CD4-positive, alpha-beta T cell treated with Interleukin-4 for 1 hour (primary cell): ENCODE measurements at places on chromosomes 1 and 21.

GRCh38 chr1:244353551-244354091 is 98.1 kb downstream of the ADSS2 start:
- DNase-seq: peak; percentile 76

DNA sequence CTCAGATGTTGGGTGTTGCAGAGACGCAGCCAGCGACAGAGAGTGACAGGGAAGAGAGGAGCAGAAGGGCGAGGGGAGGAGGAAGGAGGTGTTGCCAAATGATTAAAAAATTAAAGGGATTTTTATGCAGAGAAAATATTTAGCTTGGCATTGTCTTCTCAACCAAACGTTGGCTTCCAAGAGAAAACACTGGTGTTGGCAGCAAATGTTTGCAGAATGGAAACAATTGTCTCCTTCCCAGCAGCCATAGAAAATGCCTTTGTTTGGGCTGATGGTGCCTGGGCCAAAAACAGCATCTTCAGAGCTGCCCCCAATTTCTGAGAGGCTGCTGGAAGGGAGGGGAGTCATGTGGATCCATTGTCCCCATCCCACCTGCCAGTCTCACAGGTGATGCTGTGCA is 29.7 kb upstream of the GRIK3 start:
- no peak for DNase-seq

DNA sequence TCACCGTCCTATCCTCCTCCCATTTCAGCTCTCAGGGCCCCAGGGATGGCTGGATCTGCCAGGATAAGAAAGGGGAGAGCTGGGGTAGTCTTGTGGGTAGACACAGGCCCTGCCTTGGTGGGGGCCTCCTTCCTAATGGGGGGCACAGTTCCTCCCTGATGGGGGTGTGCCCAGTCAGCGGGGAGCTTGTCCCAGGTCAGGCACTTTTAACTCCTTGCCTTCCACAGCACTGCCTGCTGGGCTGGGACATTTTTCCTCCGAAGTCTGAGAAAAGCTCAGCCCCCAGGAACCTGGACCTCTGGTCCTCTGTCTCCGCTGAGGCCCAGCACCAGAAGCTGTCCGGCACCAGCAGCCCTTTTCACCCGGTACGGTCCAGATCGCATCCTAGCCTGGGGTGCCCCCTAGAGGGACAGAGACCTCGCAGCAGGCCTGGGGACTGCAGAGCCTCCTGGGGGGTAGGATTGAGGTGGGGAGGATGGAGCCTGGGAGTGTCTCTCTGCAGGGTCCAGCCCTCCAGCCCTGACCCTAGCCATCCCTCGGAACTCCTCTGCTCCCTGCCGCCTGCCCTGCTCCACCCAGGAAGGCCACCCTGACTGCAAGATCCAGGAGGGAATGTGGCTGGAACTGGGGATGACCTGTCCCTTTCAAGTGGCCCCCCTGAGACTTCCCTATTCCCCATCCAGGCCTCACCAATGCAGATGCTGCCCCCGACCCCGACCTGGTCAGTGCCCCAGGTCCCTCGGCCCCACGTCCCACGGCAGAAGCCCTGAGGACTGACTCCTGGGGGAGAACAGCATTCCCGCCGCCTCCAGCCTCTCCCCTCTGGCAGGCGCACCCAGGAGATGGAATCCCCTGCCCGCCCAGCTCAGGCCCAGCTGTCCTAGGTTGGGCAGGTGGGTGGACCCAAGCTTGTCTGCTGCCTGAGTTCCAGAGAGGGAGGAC is 12.0 kb downstream of the MIIP start:
- DNase-seq: no peak

- no peak for DNase-seq
These were observed 38.7 kb downstream of the ZBTB40 start for GRCh38 chr1:22490309-22490708.

- DNase-seq: no peak
These were observed 145.6 kb downstream of the HMGB4 start for GRCh38 chr1:34009340-34009985.

DNA sequence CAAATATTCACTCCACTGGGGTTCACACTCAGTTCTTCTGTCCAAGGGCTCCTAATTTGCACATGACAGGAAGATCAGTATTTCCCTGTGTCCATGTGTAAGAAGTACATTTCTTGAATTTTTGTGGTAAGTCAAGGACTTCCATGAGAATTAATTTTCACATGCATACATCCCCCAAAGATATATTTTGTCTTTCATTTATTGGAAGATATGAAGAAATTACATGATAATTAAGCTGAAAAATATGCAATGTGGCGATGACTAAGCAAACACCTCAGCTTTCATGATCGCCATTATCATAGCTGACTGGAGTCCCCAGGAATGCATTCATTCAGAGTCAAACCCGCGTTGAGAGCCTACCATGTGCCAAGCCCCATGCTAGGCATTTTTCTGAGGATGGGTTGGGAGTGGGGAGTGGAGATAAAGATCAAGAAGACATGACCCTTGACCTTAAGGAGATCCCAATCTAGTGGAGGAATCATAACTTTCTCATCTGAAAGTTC is 104.6 kb upstream of the F3 start:
- no peak for DNase-seq

DNA sequence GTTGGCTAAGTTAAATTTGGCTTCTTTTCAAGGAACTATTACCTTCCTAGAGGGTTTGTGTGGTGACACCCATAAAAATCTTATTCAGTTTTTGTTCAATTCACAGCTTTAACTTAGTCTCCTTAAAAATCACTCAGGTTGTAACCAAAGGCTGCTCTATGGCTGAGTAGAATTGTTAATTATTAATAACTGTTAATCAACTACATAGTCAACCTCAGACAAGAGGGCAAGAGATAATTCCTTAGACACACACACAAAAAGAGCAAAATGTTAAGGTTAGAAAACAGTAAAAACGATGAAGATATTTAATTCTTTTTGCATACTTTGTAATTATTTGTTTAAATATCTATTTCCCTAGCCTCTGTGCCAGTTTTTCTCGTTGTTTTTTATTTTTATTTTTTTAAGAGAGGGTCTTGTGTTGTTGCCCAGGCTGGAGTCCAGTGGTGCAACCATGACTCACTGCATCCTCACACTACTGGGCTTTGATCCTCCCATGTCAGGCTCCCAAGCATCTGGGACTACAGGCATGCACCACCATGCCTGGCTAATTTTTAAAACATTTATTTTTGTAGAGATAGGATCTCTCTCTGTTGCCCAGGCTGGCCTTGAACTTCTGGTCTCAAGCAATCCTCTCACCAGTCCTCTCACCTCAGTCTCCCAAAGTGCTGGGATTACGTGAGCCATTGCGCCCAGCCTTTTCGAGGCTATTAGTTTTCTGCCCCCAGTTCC is 215.2 kb downstream of the DISC1 start:
- DNase-seq: no peak

GRCh38 chr1:245235156-245235555 is 80.4 kb downstream of the KIF26B start:
- DNase-seq: no peak

- no peak for DNase-seq
These were observed 2.0 kb downstream of the C1orf226 start for GRCh38 chr1:162383516-162383915.

DNA sequence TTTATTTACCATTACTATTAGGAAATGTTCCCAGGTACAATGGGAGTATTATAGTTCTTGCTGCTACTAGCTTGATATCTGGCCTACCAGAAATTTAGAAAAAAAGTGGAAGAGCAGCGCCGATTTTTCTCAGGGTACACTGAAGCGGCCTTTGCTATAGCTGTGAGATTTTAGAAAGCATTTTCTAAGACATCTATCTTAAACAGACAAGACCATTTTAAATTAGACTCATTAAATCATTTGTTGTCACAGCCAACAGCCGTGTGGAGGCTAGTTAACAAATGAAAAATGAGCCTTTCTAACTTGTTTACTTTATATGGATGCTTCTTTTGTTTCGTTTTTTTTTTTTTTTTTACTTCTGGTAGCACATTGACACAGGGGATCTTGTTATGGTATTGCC is 183.2 kb upstream of the ZRANB2 start:
- no peak for DNase-seq

DNA sequence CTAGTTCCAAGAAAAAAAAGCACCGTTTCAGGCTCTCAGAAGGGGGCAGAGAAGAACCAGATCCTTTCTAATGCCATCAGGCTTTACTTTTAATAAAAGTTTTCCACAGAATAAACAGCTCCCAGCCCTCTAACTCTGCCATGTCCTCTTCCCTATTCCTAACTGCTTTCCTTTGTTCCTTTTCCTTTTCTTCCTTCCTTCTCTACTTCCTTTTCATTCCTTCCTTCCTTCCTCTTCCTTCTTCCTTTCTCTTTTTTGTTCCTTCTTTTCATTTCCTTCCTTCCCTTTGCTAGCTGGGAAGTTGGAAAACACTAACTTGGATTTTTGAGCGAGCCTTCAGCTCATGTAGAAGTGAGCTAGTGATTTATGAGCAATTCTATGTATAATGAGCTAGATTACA is 46.2 kb downstream of the KDM5B start:
- DNase-seq: no peak

DNA sequence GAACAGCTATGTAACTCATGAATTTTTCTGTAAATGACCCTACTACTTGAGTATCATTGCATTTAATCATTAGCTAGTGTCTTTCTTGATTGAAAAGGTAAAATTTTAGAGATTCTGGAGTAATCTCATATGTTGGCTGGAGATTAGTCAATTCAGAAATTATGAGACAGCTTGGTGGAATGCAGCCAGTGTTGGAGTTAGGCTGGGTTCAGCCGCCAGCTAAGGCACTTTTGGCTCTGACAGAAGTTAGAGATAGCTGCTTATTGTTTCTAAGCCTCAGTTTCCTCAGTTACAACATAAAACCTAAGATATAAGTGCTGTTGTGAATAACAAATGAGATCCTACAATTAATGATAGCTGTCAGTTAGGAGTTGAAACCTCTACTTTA is 49.4 kb downstream of the TBCE start:
- DNase-seq: no peak

DNA sequence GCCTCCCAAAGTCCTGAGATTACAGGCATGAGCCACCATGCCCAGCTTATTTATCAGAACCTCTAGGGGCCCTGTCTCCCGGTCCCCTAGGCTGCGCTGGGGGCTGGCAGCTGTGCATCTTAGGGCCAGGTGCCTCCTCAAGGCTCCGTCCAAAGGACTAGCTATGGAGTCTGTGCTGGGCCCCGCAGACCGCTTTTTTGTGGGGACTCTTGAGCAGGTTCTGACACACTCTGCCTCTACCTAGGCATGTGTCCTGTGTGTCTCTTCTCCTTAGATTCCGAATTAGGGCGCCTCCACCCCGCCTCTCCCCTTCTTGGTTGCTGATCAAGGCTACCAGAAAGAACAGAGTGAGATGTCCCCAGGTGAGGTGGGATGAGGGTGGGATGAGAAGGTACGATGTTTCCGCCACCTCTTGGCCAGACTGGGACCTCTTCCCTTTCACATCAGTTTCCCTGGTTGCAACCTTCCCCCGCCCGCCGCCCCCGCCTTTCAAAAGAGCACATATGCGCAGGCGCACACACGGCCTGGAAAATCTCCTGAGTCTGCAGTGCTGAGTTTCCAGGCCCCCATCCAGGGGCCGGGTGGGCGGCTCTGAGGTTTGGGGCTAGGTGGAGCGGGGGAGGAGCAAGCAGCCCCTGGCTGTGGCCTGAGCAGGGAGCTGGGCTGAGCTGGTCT is 5.0 kb upstream of the PTPN7 start:
- DNase-seq: peak; percentile 13
